ENCODE measurements at places on chromosomes 6 and 20.

DNA sequence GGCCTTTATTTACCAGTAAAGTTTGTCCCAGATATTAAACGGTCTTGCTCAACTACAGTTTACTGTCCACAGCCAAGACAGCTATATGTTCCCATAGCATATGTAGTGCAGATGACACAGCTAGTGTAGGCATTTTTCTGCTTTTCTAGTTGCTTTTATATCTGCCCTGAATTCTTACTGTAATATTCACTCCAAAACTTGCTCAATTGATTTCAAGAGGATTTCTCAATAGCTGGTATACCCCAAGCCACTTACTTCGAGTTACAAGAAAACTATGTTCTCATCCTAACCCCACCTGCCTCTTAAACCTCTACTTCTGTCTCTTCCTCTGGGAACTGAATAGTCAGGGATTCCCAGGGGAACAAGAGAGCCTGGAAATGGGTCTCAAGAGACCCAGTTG is 18.9 kb upstream of the ROS1 start:
- DNase-seq, result no peak

DNA sequence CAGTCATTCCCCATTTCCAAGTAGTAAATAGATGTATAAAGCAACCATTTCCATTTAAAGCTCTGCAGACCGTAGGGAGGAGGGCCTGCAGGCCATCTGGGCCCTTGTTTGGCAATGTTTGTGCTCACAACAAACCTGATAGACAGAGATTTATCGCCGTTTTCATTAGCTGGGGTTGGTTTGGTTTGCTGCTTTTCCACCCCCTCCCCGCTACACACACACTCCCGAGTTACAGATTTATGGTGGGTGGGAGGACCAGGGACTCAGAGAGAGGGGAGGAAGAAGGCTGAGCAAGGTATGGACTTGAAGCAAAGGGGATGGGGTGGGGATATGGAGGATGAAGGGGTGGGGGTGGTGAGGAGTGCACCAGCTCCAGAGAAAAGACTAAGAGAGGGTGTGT is 36.6 kb upstream of the FOXP4 start:
- no peak for DNase-seq

- no peak for DNase-seq
Measured at GRCh38 chr6:72149715-72150114, 263.4 kb downstream of the RIMS1 start.

DNA sequence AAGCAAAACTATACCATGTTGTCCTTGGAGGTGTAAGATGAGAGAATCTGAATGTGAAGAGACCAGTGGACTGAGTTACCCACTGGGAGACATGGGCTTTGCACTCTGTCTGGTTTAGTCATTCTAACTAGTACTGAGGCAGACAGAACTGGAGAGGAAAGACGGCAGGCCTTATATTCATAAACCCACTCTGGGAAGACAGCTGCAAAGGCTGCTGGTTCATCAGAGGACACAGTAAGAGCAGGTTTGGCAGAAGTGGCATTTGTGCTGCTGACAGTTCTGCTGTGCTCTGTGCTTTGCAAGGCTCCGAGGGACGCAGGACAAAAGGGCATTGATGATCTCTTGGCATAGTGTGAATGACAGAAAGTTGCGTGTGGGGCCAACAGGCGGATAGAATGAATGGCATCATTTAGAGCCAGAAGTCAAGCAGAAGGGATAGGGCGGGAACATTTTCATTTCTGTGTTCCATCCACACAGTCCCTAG is 142.3 kb upstream of the TENT5A start:
- no peak for DNase-seq
